ENCODE measurements at places on chromosomes 12 and 14.

- DNase-seq: no peak
Measured at GRCh38 chr12:116636608-116637519, 77.7 kb downstream of the MAP1LC3B2 start.

DNA sequence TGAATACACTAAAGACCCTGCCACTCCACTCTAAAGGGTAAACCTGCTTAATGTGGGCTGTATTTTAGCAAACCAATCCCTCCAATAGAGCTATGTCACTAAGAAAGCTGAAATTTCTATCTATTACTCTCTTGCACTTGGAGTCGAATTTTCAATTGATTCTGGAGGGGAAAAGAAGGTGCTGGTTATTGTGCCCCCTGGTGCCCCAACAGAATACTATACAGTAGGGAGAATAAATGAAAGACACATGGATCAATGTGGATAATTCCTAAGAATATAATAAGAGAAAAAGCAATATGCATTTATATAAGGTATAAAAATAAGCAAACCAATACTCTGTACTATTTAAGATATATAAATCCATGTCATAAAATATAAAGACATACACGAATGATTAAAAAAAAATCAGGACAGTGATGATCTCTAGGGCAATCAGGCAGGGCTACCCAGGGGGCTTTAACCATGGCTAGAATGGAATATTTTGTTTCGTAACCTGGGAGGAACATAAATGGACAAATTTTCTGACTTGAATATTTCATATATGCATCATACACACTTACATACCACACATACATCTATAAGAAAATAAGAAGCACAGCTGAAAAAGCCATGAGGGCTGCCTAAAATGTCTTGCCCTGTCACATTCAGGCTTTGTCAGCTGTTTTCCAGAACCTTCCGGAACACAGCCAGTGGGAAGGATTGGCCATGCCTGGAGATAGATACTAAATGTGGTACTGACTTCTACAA, 54.4 kb downstream of the EFCAB11 start:
- DNase-seq: no peak

DNA sequence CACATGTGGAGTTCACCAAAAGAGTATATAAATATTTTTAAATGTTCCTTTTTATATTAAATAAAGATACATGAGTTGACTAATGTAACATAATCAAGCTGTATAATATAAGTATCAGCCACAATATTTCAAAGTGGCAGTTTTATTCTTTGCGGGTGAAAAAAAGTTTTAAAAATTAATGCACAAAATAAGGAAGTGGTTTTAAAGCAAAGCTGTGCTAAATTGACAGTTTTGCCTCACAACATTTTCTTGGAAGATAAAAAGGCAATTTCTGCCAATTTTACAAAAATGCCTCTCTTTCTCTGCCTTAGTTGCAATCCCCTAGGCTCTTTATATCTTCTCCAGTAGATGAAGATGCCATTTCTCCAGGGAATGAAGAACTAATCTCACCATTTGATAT, 719.1 kb downstream of the C12orf50 start:
- no peak for DNase-seq

DNA sequence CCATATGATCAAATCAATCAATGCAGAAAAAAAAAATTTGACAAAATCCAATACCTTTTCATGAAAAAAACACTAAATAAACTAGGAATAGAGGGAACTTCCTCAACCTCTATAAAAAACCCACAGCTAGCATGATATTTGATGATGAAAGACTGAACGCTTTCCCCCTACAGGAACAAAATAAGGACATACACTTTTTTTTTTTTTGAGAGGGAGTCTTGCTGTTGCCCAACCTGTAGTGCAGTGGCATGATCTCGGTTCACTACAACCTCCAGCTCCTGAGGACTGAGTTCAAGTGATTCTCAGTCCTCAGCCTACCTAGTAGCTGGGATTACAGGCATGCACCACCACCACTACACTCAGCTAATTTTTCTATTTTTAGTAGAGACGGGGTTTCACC, 17.9 kb upstream of the CAMKK2 start:
- DNase-seq: peak; percentile 21

DNA sequence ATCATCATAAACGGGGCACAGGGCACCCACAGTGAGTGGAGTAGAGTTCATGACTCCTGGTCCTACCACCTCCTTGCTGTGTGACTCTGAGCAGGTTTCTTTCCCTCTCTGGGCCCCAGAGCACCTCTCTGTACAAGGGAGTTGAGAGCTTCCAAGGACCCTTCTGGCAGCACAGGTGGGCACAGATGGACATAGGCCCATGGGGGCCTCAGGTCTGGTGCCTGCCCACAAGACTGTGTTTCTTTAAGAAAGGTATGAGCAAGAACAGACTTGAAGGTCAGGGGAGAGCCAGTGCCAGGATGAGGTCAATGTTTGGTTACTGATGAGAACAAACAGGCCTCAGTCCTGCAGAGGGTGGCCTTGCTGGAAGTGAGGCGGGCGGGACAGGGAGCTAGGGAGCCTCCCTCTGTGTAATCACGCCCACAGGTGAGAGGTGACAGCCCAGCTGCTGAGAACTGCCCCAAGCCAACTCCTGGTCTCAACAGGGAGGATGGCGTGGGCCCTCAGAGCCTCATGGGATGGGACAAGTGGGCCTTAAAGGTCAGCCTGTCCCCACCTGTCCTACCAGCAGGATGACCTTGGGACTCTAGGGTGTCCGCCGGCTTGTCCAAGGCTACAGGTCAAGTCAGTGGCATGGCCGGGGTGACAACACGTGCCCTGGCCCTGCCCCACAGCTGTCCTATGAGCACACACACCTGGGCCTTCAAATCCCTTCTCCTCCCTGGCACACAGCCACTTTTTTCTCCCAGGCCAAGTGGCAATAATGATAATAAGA, 49.1 kb downstream of the CCDC85C start:
- no peak for DNase-seq

DNA sequence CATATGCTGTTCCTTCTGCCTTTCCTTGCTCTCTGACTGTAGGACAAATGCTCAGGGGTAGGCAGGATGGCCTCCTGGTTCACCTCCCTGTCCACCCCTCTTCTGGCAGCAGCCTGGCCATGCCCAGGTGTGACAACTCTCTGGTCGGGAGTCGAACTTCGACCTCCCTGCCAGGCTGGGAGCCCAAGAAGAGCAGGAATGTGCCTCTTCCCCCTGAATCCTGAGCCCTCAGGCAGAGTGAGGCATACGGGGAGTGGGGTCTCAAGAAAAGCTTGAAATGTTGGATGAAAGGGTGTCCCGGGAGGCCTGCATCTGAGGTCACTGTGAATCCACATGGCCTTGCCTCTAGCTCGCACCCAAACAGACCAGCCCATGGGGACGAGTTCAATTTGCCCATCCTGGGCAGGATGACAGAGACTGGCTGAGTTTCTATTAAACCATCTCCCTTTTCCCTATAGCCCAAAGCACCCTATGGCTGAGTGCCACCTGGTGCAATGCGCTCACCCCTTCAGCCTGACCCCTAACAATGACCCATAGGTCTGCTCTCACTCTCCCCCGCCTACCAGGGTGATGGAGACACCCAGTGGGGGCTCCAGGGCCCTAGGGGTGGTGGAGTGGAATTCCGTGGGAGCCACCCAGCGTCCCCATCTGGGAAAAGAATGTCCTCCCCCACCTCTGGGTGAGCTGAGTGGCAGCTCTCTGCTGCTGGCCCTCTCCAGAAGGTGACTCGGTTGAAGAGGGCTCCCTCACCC, 52.9 kb upstream of the DIO3 start:
- no peak for DNase-seq

DNA sequence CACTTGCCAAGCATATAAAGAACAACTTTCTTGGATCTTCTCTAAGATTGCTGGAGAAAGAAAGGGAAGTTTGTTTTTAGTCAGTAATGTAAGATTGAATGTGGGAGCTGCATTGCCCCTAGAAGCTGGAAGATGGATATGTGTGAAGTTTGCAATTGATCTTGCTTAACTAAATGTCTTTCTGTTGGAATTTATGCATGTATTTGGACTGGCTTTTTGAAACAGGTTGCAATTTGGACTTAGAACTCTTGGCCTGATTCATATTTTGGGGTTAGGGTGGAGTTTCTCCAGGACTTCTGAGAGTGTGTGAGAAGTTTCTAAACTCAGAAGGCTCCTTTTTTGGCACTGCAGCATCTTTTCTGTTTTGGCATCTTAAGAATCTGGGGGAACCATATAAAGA, 26.4 kb downstream of the IFT43 start:
- DNase-seq: no peak
